Non-pigmented ciliary epithelial cell (primary cell): ENCODE measurements at places on chromosomes 7 and 10.

- DNase-seq: no peak
Measured at GRCh38 chr10:9848981-9849380, 1168.7 kb upstream of the CELF2 start.

- DNase-seq: no peak
Measured at GRCh38 chr10:49612513-49613164, 1.2 kb upstream of the CHAT start.

DNA sequence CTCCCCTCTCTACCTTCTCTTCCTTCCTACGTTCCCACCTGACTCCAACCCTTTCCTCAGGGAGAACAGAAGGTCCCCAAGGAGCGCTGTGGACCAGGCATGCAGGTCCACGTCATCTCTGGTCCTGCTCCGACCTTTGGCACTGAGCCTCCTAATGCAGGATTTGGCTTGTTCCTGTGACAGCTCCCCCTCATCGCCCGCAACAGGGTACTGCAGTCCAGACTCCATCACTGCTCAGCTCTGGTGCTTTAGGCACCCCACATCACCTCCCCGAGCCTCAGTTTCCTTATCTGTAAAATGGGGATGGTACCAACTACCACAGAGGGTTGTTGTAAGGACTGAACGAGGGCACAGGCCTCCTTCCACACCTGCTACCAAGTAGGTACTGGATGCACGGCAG lies 54.6 kb downstream of the FHIP2A start:
- DNase-seq: no peak

DNA sequence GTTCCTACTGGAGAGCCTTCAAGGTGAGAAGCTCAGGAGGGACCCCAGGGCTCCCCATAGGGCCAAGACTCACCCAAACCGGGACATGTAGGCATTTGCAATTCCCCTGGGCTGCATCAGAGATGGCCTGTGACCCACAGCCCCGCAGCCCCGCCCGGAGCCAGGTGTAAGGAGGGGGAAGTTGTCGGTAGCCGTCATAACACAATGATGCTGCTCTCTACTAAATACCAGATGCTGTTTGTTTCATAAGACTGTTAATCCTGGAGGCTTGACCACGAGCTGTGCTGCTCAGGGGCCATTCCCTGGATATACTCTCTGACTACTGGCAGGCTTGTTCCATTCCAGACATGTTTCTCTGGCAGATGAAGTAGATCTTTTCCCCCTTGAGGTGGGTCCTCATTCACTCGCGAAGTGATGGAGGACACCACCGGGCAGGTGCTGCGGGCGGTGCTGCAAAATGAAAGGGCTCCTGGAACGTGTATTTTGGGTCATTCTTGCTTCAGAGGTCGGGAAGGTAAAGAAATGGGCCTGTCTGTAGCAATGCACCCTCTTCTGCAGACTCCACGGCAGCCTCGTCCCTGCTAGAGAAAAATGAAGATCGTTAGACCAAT lies 61.1 kb downstream of the MKI67 start:
- no peak for DNase-seq

- no peak for DNase-seq
Measured at GRCh38 chr7:137164251-137164650, 179.3 kb downstream of the PTN start.

- no peak for DNase-seq
Measured at GRCh38 chr10:132209130-132209529, 22.4 kb downstream of the DPYSL4 start.

GRCh38 chr7:20354610-20355528 lies 24.2 kb downstream of the ITGB8 start:
- DNase-seq: no peak

- no peak for DNase-seq
Measured at GRCh38 chr10:129462257-129462795, 4.7 kb upstream of the MGMT start.

DNA sequence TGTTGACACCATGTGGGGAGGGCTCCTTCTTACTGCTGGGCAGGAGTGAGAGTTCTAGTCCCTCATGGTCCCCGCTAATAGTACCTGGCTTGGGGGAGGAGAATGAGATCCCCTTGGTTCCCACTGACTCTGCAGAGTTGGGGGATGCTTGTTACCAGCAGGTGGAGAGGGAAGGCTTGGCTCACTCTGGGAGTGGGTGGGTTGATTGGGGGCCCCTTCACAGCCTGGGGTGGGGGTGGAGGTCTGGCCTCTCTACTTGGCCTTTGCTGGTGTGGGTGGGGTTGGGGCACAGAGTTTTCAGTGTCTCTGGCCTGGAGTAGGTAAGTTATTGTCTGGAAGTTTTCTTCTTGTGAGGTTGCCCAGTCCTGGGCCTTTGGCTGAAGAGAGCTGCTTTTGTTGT lies 31.9 kb downstream of the ADCY1 start:
- DNase-seq: no peak

DNA sequence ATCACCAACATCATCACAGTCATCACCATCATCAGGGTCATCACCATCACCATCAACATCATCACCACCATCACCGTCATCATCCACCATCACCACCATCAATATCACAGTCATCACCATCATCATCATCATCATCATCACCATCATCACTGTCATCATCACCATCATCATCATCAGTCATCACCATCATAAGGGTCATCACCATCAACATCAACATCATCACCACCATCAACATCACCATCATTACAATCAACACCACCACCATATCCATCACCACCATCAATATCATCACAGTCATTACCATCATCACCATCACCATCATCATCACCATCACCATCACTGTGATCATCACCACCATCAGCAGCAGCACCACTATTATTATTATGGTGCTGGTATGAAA lies 218.9 kb downstream of the TNS3 start:
- no peak for DNase-seq

DNA sequence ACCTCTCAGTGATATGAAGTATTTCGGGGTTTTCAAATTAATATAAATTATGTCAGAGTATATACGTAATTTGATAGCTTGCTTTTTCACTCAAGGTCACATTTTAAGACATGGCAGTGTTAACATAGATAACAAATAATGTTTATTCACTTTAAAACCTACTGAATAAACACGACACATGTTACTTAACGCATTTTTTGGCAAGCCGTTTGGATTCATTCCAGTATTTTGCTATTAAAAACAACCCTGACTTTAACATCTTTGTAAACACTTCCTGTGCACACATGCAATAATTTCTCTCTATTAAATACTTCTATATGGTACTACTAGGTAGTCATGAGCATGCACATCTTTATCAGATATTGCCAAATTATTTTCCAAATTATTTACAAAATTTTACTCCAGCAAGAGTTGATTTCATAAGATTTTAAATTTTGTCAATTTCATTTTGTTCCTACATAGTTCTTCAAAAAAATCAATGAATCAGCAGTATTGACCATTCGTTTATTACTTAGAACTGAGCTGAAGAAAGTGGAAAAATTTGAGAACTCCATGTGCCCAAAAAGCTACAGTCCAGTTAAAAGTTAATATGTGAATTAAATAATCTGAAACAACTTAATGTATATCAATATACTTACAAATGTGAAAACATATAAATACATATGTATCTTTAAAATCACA lies 26.8 kb upstream of the THSD7A start:
- no peak for DNase-seq

GRCh38 chr10:112835217-112835715 lies 114.8 kb upstream of the TCF7L2 start:
- DNase-seq: no peak

DNA sequence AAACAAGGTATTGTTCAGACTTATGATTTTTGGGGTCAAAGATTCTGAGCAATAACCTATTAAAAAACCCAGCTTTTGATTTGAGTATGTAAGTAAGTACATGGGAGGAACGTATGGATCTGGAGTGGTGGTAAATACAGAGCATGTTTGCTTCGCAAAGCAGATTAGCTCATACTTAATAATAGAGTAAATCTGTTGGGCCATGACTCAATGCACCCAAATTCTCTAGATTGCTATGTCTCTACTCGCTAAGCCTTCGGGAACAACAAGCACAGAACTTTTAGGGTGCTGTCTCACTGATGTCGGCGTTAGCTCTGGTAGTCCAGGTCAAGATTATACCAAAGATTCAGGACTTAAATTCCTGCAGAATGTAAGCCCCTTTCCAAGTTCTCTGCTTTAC lies 807 bp upstream of the MINPP1 start:
- DNase-seq: no peak

GRCh38 chr7:6658618-6659345 lies 21.7 kb downstream of the ZNF316 start:
- DNase-seq: no peak

- no peak for DNase-seq
Measured at GRCh38 chr7:15158141-15158810, 255.7 kb upstream of the DGKB start.

DNA sequence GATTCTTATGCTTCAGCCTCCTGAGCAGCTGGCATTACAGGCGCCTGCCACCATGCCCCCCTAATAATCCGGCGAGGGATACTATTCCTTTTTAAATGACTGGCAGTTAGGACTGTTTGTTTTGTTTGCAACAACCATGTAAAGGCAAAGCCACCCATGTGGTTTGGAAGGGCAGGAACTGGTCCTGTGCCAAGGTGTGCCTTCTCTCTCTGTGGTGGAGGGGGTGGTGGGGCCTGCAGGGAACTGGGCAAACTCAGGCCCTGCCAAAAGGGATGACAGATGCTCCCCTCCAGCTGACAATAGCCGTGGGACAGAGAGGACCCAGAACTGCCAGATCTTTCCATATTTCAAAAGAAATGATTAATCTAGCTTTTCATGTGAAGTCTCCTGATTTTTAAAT lies 23.5 kb upstream of the WAPL start:
- DNase-seq: no peak

- no peak for DNase-seq
Measured at GRCh38 chr7:68348401-68348800, 1249.9 kb upstream of the AUTS2 start.

- DNase-seq: no peak
Measured at GRCh38 chr7:16616542-16616941, 29.0 kb downstream of the ANKMY2 start.

- DNase-seq: no peak
Measured at GRCh38 chr10:99235658-99236626, at the start of gene HPSE2. HPSE2 (minus strand) TSS chr10:99235852.

- DNase-seq: no peak
Measured at GRCh38 chr7:115221456-115221855, 299.6 kb downstream of the MDFIC start.

DNA sequence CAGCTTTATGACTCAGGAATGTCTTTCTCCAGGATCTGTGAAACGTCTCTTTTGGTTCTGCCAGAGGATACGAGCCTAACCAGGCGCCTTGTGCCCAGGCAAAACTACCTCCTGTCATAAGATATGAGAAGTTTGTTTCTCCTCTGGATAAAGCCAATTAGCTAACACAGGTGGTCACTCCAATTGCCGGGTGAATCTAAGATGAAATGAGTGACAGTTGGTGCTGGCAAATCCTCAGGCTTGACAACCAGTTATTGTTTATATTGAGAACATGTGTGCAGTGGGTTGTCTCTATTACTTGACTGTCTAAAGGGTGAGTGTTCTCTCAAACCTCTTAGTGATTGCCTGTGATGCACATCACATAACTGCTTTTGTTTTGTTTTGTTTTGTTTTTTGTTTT lies 449.1 kb downstream of the XPNPEP1 start:
- no peak for DNase-seq

GRCh38 chr10:35409094-35409582 lies 72.8 kb downstream of the CCNY start:
- no peak for DNase-seq

- DNase-seq: no peak
Measured at GRCh38 chr7:36312064-36312914, 77.4 kb upstream of the ANLN start.

- no peak for DNase-seq
Measured at GRCh38 chr7:158953912-158954311, 97.6 kb downstream of the DYNC2I1 start.

- no peak for DNase-seq
Measured at GRCh38 chr7:105742787-105743186, 133.6 kb downstream of the ATXN7L1 start.

GRCh38 chr10:126536148-126536547 lies 134.3 kb downstream of the C10orf90 start:
- DNase-seq: no peak

DNA sequence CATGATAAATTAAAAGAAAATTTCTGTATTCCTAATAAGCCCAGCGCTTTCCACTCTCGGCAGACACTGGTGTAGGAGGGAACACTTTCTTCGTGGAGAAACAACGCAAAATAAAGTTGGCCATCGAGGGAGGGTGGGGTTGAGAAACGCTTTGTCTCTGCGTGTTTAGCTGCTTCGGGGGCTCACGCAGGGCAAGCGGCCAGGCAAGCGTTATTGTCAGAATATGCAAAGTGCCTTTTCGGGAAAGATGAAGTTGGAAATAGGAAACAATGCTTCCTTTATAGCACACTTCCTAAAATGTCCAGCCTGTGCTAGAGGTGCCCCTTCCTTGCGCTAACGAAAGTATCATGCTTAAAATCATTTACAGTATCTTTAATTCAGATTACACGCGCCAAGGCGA lies 1.9 kb upstream of the EBF3 start:
- no peak for DNase-seq

GRCh38 chr7:82600531-82600930 lies 157.0 kb upstream of the CACNA2D1 start:
- no peak for DNase-seq

DNA sequence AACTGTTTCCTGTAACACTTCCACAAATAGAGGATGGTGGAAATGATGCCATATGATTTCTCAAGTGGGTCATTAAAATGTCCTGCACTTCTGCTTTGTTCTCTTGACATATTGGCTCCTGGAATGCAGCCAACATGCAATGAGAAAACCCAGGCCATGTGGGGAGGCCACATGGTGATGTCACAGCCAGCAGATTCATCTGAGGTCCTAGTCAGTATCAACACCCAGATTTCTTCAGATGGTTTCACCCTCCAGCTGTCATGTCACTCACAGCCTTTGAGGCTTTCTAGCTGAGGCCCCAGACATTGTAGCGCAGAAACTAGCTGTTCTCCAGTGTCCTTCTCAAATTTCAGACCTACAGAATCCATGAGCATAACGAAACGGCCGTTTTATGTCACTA lies 102.3 kb upstream of the NUPR2 start:
- no peak for DNase-seq

GRCh38 chr10:57891201-57892006 lies 376.3 kb downstream of the IPMK start:
- no peak for DNase-seq

- no peak for DNase-seq
Measured at GRCh38 chr7:7651479-7651878, 10.9 kb downstream of the UMAD1 start.

- no peak for DNase-seq
Measured at GRCh38 chr10:72235544-72236279, 19.6 kb upstream of the ASCC1 start.
